Left lobe of liver (tissue), 2 donors: ENCODE measurements at places on chromosomes 7 and 10.
A peak's percentile ranks its signal among the peaks of the same experiment; 100 is the strongest.

DNA sequence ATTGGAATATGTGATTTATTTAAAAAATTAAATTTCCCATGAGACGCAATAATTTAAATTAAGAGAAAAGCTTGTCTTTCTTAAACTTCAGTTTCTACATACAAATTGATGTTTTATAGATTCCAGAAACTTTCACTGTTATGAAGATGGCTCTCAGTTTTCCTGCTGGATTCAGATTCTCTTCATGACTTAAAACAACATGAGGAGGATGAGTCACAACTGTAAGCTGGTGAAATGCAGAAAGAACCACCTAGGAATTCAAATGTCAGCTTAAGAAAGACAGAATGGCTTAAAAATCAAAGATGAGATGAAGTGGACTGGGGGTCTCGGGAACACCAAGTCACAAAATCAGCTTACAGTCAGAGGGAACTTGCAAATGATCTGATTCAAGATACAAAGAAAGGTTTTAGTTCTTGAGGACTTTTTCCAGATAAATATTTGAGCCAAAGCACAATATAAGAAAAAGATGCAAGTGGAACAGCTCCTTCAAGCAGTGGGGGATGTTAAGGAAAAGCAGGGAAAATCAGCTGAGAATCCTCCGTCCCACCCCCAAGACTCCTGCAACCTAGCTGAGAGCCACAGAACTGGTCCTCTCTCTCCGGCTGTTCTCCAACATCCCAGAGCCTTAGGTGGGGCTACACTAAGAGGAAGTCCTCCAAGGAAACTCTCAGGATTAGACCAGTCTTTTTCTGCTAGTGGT lies 279.8 kb downstream of the KCNMA1 start:
- DNase-seq = no peak

DNA sequence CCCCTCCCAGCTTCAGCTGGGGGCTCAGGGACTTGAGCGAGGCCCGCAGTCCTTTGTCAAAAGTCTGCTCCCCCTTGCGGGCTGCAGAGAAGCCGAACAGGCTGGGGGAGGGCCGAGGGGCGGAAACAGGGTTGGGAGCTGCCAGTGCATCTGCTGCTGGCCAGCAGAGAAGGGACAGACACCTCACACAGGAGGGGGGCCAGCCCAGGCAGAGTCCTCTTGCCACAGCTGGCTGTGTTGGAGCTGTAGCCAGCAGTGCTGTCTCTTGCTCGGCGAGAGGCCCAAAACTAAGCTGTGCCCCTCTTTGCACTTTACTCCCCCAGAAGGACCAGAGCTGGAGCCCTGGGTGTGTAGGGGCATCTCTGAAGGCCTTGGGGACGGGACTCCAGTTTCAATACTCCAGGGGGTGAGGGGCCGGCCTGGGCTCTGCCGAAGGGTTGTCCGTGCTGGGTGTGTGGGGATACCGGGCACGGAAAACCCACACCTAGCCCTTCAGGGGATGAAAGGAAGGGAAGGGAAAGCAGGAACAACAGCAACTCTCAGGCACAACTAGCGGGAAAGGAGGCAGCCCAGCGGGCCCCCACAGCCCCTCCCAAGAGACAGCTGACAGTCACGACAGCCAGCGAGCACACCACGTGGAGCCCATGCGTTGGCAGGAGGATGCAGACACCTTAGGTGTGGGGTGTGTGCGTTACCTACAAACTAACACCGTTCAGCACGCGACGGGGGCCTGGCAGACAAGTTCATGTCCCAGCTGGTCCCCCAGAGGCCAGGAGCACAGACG lies 17.8 kb downstream of the YKT6 start:
- DNase-seq = no peak

GRCh38 chr10:98323221-98324164 lies 55.5 kb upstream of the LOXL4 start:
- DNase-seq = no peak

DNA sequence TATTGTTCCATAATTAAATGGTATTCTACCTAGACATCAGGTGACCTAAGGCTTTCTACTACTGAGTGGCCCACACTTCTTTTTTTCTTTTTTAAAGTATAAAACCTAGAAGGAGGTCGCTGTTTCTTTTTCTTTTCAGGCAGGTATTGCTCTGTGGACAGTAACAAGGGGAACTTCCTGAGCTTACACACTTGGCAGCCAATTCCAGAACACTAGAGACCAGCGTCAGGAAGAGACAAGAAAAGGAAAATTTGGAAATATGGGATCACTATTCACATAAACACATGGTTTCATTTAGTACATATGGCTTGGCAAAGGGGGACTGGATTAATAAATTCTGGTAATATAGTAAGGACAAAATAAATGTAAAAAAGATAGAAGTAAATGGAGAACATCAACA lies 141.9 kb downstream of the RSU1 start:
- DNase-seq = no peak

DNA sequence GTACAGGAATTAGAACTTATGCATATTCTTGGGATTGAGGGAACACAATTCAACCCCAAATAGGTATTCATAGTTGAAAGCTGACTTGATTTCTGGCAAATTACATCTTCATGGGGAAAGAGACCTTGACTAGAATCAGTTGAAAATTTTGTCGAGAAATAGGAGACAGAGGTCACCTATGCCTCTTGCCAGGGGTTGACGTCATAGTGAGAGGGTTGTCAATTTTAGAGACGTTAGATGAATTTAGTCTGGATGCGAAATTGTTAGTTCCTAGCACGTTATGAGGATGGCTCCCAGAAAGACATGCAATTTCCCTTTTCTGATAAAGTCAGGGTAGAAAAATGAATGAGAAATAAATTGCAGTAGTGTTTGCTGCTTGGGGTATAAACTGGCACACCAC lies 59.3 kb downstream of the SEC61G start:
- DNase-seq = no peak

DNA sequence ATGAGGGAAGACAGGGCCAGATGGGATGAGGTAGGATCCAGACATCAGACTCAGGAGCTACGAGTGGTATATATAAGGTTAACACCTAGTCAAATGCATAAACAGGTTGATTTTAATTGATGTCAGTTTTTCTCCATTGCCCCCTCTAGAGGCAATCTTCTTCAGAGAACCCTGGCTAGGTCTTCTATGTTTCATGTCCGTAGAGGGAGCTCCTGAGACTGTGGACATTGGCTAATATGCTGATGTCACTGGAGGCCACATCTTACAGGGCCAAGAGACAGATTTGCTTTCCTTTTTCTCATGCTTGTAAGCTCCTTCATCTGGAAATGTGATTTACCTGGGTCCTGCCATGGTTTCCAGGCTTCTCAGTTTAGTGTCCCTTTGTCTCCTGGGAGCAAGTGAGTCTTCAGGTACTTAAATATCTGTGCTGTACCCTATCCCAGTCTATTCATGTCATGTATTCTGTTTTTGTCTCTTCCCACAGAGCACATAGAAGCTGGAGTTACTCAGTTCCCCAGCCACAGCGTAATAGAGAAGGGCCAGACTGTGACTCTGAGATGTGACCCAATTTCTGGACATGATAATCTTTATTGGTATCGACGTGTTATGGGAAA lies 161.6 kb upstream of the PRSS1 start:
- DNase-seq = no peak

DNA sequence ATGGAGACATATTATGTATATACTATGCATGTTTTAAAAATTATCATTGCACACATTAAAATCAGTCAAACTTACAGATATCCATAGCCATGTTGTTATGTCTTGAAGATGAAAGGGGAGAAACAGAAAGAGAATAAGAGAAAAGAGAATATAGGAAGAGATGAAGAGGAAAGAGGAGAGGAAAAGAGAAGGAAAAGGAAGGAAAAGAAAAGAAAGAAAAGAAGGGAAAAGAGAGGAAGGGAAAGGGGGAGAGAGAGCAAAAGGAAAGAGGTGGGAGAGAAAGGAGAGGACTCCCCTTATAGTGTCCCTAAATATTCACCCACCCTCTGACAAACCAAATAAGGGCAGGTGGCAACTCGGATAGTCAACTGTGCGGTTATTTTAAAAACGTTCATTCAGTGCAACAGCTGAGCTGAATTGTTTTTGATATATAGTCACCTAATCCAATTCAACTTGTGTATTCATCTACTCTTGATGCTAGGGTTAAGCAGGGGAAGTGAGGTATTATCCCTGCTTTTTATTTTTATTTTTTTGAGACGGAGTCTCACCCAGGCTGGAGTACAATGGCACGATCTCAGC lies 14.6 kb downstream of the SVIL start:
- DNase-seq = no peak

DNA sequence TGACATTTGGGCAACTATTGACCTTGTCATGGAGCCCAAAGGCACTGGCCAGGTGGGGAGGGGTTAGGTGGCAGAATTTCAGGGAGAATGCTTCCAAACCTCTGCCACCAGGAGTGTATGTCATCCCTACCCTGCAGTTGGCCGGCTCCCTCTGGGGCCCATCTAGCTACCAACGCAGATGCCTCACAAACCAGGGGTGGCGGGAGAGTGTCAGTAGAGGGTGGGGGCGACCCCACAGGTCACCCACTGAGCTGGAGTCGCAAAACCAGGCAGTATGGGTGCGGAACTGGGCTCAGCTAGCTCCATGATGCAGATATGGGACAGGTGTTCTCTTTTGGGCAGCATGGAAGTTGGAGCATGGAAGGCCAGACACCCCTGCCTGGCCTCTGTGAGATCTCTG lies 51.4 kb downstream of the FAM241B start:
- no peak for DNase-seq

DNA sequence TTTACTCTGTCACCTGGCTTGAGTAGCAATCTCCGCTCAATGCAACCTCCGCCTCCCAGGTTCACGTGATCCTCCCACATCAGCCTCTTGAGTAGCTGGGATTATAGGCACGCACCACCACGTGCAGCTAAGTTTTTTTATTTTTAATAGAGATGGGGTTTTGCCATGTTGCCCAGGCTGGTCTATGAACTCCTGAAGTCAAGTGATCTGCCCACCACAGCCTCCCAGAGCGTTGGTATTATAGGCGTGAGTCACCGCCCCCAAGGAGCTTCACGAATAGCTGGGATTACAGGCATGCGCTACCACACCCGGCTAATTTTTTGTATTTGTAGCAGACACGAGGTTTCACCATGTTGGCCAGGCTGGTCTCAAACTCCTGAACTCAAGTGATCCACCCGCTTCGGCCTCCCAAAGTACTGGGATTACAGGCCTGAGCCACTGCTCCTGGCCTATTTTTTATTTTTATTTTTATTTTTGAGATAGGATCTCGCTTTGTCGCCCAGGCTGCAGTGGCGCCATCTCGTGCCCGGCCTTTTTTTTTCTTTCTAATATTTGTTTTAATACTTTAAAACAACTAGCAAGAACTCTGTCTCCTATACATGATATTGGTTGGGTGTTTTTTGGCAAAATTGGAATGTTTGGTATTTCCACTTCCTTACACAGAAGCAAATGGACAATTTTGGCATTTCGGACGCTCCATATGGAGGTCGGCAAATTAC lies 1.1 kb downstream of the EFCAB10 start:
- DNase-seq = no peak

- DNase-seq = no peak
These were observed 184.2 kb downstream of the STK31 start for GRCh38 chr7:23893942-23894891.

DNA sequence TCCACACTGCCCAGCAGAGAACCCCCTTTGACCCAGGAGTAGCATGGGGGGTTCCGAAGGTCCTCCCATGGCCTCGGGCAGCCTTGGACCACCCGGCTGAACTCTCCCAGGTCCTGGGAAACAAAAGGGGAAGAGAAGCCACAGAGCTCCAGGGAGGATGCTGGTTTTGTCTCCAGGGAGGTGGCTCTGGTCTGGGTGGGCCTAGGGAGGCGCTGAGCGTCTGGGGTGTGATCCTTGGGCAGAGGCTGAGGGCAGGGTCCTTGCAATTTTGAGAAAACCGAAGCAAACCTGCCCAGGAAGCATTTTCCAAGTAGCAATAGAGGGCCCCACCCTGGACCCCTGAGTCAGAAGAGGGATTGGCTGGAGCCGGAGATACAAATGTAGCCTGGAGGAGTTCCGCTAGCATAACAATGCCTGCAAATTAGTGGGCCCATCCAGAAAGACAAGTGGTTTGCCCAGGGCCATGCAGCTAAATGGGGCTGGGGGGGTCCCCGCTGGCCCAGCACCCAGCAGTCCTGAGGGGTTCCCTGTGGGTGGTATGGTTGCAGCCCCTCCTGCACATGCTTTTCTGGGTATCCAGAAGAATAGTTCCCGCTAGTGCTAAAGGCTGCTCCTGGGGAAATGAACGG lies 2.0 kb downstream of the UTF1 start:
- no peak for DNase-seq

DNA sequence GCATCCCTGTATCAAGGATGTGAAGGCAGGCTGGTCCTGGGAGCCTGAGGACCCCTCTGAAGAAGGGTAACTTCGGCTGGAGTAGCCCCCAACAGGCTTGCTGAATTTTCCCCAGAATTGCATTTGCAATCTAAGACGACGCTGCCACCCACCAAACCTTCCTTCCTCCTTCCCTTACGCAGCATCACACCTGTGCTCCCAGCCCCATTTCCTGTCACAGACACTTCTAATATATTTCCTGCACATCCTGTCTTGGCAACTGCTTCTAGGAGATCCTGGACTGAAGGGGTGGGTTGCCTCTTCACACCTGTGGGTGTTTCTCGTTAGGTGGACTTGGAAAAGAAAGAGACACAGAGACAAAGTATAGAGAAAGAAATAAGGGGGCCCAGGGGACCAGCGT lies 9.4 kb upstream of the PGAM1 start:
- no peak for DNase-seq

GRCh38 chr7:142508251-142508650 lies 241.0 kb upstream of the PRSS1 start:
- DNase-seq = no peak

GRCh38 chr7:38107486-38107893 lies 70.6 kb upstream of the STARD3NL start:
- peak; percentile 67 for DNase-seq

- no peak for DNase-seq
These were observed 88.6 kb downstream of the NRG3 start for GRCh38 chr10:81963606-81964005.

DNA sequence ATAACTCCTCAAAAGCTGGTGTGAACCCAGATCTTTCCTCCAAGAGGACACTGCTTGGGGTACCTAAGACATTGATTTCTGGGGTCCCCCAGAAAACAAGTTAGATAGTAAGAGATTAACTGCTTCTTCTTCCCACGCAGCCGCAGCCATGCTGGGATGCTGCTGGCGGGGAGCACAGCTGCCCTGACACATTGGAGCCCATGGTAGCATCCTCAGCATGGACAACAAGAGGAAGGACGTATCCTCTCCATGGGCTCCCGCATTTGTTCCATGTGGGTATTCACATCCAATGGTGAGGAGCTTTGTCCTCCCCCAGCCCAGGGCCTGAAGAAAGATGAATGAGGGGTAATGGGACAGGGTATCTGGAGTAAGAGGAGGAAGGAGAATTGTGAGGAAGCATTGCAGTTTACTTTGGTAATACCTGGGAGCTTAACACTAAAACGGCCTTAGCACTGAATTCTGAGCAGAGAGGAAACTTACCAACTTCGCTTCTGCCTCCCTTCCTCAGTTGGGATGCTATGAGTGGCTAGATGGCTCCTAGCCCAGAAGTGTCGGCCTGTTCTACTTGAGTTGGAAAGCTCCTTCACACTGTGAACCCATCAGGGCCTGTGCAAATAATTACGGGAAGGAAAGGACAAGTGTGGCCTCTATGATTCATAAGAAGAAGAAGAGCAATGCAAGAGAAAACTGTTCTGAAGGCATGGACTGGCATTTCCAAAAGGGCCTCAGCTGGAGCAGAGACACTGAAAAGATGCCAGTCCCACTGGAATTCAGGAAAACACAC lies 43.9 kb downstream of the C10orf120 start:
- DNase-seq = no peak

GRCh38 chr7:121395494-121395960 lies 581 bp downstream of the FAM3C start:
- no peak for DNase-seq

GRCh38 chr10:13993169-13993568 lies 337.6 kb downstream of the FRMD4A start:
- DNase-seq = no peak

GRCh38 chr10:15802375-15802949 lies 57.8 kb downstream of the MINDY3 start:
- no peak for DNase-seq
